ENCODE measurements at places on chromosomes 4 and X. TPM values are rescaled to one million over a fixed set of nuclear protein-coding genes. Genes with fewer than 3 reads are reported as not detected.

The PRPS1 gene
- total RNA-seq, result 55.5 TPM

DNA sequence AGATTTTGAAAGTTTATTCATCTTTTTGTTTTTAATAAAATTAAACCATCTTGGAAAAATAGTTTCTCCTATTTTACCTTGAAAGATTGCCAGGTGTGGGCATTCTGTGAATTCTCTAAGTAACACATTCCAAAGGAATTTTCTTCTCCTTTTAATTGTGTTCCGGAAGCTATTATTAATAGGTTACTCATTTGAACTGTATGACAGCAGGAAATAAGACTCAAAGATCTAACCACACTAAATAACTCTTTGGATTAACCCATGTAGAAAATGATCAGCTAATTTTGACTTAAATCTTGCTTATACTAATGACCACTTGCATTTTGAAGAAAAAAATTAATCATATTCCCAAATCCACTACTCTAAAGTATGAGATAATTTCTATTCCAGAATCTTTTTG, 17.6 kb upstream of the CCNI start:
- peak; percentile 66 for DNase-seq

GRCh38 chr4:70601422-70602039, 9.5 kb downstream of the AMBN start:
- DNase-seq, result peak; percentile 59

DNA sequence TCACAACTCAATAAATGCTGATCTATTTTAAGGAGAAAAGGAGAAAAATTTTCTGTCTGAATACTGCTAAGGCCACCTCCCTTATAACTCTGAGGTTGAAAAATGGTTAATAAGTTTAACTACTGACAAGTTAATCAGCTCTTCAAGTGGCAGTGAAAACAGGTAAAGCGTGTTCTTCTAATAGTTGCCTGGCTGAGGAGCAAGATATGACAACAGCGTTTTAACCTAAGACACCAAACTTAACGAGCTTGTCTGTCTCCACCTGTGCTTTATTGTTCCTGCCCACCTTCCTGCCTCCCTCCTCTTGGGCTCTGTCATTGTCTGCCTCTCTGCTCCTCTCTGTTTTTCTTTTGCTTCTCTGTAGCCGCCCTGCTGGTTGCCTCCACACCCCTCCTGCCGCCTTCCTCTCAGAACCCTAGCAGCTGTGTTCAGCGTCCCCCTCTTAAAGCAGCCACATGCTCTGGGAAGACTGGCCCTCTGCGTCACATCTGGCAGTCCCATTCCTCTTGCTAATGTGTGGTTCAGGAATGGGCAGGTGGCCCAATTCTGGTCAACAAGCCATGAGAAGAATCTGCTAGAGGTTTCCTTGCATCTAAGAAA, 4.3 kb upstream of the TSPAN5 start:
- DNase-seq, result no peak

DNA sequence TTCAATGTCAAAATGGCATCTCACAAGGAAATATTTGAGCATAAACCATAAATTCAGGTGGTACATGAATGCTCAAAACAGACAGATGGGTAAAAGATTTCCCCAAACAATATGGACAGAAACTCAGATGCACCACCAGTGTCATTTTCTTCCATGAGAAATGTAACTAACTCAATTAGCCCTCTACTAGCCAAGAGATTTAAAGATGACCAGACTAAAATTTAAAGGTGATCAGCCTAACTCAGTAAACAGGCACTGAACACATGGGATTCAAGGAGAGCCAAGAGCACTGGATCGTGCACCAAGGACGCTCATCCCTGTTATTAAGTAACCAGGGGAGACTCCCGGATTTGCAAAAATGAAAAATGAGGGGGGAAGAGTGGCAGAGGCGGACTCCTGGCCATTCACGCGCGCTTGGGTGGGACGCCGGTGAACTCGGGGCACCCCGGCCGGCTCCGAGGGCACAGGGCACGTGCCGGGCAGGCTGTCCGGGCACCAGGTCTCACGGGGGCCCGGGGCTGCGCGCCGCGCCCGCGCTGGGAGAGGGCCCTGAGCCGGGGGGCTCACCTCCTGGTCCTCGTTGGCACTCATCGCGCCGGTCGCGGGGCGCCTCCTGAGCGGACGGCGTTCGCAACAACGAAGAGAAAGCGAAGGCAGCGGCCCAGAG, 490 bp downstream of the RWDD4 start:
- DNase-seq, result peak; percentile 29

The STK26 gene
- total RNA-seq, result 26.3 TPM
